ENCODE measurements at places on chromosomes 11 and 22.
A peak's percentile ranks its signal among the peaks of the same experiment; 100 is the strongest.

DNA sequence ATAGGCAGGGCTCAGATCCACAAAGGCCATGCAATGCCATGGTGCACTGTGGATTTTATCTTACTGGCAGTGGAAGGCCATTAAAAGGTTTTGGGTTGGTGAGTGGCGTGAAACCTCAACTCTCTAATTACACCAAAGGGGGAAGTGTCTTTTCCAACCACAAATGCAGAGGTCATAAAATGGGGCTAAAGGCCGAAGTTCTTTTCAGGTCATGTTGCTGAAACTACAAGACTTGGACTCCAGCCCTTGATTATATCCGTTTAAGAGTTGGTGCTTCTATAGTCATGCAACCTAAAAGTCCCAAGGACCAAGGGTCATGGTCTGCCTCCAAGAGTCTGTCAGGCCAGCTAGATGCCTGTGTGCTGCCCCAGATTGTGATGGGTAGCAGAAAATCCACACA is 434.3 kb downstream of the RAB38 start:
- H3K36me3 ChIP-seq, result no peaks in the 10 kb centered on the region
- no peaks in the 10 kb centered on the region for H3K4me1 ChIP-seq
- no peak overlapping the region for H3K27ac ChIP-seq
- no peak for DNase-seq
- no peak overlapping the region for H3K4me3 ChIP-seq

- no peak for DNase-seq
- no peak overlapping the region for H3K27ac ChIP-seq
- no peaks in the 10 kb centered on the region for H3K4me1 ChIP-seq
- H3K27me3 ChIP-seq, result no peaks in the 10 kb centered on the region
- no peak overlapping the region for H3K4me3 ChIP-seq
- H3K36me3 ChIP-seq, result no peaks in the 10 kb centered on the region
Measured at GRCh38 chr11:111162305-111162704, 83.2 kb upstream of the POU2AF2 start.

GRCh38 chr11:61635787-61636186 is 44.4 kb upstream of the DAGLA start:
- no peaks in the 10 kb centered on the region for H3K36me3 ChIP-seq
- H3K27me3 ChIP-seq, result peaks cover 20% of the 10 kb centered on the region
- no peak overlapping the region for H3K27ac ChIP-seq

DNA sequence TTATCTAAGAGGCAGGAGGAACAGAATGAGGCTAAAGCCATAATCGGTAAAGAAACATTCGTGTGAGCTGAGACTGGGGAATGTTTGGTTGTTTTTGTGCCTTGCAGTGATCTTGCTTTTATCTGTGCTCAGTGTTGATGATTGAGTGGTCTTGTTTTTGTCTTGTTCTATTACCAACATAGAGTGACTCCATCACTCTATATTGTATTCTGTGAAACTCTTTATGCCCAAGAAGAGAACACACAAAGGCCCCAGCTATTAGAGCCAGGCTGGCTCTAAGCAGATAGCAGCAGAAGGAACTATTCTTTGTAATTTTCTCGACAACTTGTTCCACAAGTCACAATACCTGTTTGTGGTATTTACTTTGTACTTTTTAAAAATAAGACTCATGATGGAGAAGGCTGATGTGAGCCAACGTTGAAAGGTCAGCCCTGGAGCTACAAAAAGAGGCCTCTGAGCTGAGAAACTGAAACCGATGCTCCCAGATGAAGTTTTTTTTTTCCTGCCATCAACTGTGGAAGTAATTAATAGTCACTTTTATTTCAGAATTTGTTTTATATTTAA is 68.4 kb downstream of the LARGE1 start:
- peak; percentile 49 for DNase-seq
- H3K27ac ChIP-seq, result peak overlapping the region; percentile 89
- no peak overlapping the region for H3K4me3 ChIP-seq

DNA sequence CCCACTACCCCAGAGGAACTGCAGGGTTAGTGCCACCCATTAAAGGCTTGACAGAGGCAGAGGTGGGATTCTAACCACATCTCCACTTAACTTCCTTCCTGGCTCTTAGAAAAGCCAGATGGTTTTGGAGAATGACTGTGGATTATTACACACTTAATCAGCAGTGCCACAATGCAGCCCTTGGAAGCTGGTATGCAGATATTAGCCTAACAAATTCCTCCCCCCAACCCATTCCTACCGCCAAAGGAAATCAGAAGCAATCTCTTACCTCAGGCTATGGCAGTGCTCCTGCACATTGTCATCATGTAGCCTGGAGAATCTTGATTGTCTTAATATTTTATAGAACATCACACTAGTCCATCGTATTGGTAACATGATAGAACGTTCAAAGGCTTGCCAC is 23.2 kb upstream of the NRGN start:
- no peaks in the 10 kb centered on the region for H3K36me3 ChIP-seq
- DNase-seq, result no peak
- peaks cover 12% of the 10 kb centered on the region for H3K4me1 ChIP-seq
- H3K27ac ChIP-seq, result no peak overlapping the region
- peaks cover 28% of the 10 kb centered on the region for H3K27me3 ChIP-seq

- H3K36me3 ChIP-seq, result no peaks in the 10 kb centered on the region
- H3K4me1 ChIP-seq, result no peaks in the 10 kb centered on the region
- DNase-seq, result no peak
Measured at GRCh38 chr22:36612458-36612857, 83.5 kb upstream of the EIF3D start.

GRCh38 chr11:94325681-94326080 is 21.3 kb downstream of the IZUMO1R start:
- no peak overlapping the region for H3K27ac ChIP-seq
- H3K4me1 ChIP-seq, result no peaks in the 10 kb centered on the region
- H3K27me3 ChIP-seq, result no peaks in the 10 kb centered on the region
- no peak overlapping the region for H3K4me3 ChIP-seq

DNA sequence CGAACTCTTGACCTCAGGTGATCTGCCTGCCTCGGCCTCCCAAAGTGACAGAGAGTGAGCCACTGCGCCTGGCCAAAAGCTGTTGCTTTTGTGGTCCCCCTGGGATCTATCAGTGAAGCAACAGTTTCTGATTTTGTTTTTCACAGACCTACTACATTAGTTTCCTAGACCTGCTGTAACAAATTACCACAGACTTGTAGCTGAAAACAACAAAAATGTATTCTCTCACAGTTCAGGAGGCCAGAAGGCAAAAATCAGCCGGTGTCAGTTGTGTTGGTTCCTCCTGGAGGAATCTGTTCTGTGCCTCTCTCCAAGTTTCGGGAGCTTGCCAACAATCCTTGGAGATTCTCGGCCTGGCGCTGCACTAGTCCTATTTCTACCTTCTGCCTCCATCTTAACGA is 8.5 kb upstream of the SLC35C1 start:
- no peaks in the 10 kb centered on the region for H3K27me3 ChIP-seq
- no peak for DNase-seq
- no peak overlapping the region for H3K27ac ChIP-seq

GRCh38 chr22:46233231-46233630 is 16.9 kb downstream of the CDPF1 start:
- H3K4me3 ChIP-seq, result no peak overlapping the region
- H3K27ac ChIP-seq, result no peak overlapping the region
- DNase-seq, result no peak
- no peaks in the 10 kb centered on the region for H3K27me3 ChIP-seq
- peaks cover 61% of the 10 kb centered on the region for H3K36me3 ChIP-seq

DNA sequence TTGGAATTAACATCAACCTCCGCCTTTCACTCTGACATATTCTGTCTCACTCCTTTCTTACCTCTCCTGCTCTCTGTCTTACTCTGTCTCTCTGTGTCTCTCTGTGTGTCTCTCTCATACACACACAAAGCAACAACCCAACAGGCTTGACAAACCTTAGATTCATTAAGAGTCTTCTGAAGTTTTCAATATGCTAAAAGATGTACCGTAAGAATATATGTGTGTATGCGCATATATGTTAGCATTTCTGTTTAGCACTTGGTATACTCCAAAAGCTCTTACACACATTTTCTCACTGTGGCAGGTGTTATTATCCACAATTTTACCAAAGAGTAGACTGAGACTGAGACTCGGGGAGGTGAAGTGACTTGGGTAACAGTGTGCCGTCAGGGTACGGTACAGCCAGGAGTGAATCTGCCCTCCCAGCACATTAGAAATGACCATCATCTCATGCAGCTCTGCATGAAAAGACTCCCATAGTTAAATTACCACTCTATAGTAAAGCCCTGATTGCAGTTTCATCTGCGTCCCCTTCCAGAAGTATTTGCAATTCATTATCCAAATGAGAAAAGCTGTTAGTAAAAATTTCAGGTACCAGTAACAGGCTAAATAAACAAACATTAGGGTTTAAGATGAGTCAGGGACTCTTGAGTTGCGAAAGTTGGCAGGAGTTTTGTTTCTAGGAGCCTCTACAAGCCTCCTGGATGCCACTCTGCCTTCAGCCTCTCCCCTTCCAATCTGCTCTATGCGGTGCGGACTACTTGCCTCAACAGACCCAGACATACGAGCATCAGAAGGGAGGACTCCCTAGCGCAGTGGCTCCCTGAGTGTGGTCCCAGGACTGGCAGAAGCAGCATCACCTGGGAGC is 195.2 kb upstream of the TMEM45B start:
- no peaks in the 10 kb centered on the region for H3K36me3 ChIP-seq
- H3K27ac ChIP-seq, result no peak overlapping the region
- no peak overlapping the region for H3K4me3 ChIP-seq

- H3K27me3 ChIP-seq, result peaks cover 8% of the 10 kb centered on the region
- H3K27ac ChIP-seq, result no peak overlapping the region
- H3K4me3 ChIP-seq, result no peak overlapping the region
- H3K4me1 ChIP-seq, result no peaks in the 10 kb centered on the region
- H3K36me3 ChIP-seq, result no peaks in the 10 kb centered on the region
- DNase-seq, result no peak
Measured at GRCh38 chr11:117917591-117918151, 11.5 kb downstream of the TMPRSS13 start.

- H3K27me3 ChIP-seq, result peaks cover 33% of the 10 kb centered on the region
- no peak for DNase-seq
- H3K4me3 ChIP-seq, result peak overlapping the region; percentile 24
- H3K36me3 ChIP-seq, result no peaks in the 10 kb centered on the region
- H3K4me1 ChIP-seq, result peaks cover 19% of the 10 kb centered on the region
Measured at GRCh38 chr11:131371791-131372104, 1.3 kb downstream of the NTM start.

All from stomach (tissue), 19 donors.